Left ventricle myocardium inferior (tissue), 1 donor: ENCODE measurements at places on chromosomes 16 and 17. TPM values are rescaled to one million over a fixed set of nuclear protein-coding genes. Genes with fewer than 3 reads are reported as not detected.

SMPD3 gene
- total RNA-seq = 0.16 TPM

GRCh38 chr16:12289175-12290063, 312.9 kb downstream of the SNX29 start:
- H3K27me3 ChIP-seq = no peaks in the 10 kb centered on the region
- H3K4me3 ChIP-seq = no peak overlapping the region
- no peak for DNase-seq
- H3K36me3 ChIP-seq = peaks cover 3% of the 10 kb centered on the region

DNA sequence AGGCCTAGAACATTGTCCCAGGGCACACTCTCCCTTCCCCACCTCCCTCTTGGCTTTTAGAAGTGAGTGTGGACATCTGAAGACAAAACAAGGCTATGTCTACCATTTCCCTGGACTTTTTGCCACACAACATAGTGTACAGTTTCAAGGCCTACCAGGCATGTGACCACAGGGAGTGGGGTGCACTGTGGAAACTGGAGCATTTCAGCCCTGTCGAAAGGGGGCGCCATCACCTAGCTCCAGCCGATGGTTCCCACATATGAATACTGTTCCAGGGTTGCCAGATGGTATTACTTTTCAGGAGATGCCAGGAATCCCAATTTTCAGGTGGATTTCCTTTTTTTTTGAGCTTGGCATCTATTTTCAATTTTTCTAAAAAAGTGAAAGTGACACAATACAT, 140.7 kb downstream of the KATNIP start:
- H3K4me1 ChIP-seq = peaks cover 17% of the 10 kb centered on the region
- H3K27ac ChIP-seq = no peak overlapping the region
- DNase-seq = no peak
- H3K4me3 ChIP-seq = no peak overlapping the region
- no peaks in the 10 kb centered on the region for H3K36me3 ChIP-seq

DNA sequence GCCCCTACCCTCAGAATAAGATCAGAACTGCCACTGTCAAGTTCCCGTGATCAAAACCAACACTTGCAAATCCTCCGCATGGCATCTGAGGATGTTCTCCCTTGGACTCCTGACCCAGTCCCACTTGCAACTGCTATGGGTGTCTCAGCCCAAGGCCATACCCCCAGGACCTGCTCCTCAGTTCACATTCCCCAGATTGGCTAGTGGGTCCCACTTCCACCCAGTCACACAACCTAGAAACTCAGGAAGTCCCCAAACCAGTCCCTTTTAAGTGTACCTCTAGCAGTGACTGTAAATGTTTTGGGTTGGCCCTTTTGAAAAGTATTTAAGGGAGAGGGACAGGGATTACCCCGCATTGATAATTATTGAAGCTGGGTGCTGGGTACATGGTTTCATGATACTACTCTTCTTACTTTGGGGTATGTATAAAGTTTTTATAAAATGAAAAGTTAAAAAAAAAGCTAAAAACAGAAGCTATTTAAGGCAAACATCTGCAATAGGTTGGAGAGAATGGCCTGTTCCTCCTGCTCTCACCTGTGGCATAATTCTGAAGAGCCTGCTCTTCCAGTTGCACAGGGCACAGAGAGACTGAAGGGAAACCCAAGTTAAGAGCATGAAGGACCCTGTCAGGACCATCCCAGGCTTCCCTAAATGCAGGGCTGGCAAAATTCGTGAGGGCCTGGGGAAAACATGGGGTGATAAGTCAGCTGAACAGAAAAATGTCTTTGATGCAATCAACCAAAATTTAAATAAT, 42.5 kb downstream of the ERN1 start:
- peaks cover 29% of the 10 kb centered on the region for H3K4me1 ChIP-seq
- no peak overlapping the region for H3K4me3 ChIP-seq
- peaks cover 3% of the 10 kb centered on the region for H3K36me3 ChIP-seq
- H3K27ac ChIP-seq = no peak overlapping the region
- H3K27me3 ChIP-seq = no peaks in the 10 kb centered on the region

DNA sequence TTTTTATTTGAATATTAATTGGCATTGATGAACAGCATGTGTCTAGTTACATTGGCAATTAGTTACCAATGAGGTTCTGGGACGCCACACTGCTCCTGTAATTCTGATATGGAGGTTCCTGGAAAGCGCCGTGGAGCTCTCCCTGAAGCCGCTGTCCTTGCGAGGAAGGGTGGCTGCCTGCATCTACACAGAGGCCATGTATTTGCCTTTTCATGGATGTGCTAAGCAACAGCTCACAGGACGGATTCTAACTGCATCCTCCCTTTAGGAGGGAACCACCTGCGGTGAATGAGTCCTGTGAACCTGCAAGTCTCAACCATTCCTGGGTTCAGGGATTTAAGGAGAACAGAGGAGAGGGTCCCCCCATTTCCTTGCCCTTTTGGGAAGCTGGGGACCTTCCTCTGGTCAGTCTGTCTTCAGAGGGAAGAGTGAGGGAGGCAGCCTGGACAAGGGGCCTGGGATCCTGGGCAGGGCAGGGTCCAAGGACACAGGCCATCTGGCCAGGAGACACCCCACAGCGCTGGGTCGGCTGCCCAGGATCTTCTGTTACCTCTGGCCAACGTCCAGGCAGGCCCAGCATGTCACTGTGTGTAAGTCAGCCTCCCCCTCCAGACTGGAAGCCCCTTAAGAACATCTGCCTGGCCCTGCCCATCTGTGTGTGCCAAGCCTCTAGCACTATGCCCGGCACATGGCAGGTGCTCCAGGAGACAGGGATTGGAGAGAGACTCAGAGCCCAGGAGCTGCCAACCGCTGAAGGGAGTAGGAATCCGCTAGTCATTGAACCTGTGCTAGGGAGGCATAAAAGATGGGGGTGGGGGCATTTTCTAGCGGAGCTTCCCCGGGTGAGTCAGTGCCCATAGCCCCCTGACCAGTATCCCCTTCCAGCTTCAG, 314.1 kb upstream of the TNRC6C start:
- H3K36me3 ChIP-seq = no peaks in the 10 kb centered on the region
- no peak overlapping the region for H3K4me3 ChIP-seq
- H3K27ac ChIP-seq = no peak overlapping the region
- no peak for DNase-seq
- H3K27me3 ChIP-seq = peaks cover 9% of the 10 kb centered on the region

GRCh38 chr17:31815212-31815730, 43.8 kb downstream of the COPRS start:
- DNase-seq = no peak
- no peaks in the 10 kb centered on the region for H3K36me3 ChIP-seq
- no peaks in the 10 kb centered on the region for H3K27me3 ChIP-seq
- peaks cover 11% of the 10 kb centered on the region for H3K4me1 ChIP-seq
- H3K27ac ChIP-seq = no peak overlapping the region
- H3K4me3 ChIP-seq = no peak overlapping the region
